Calu3 (cell line): ENCODE measurements at places on chromosomes 3 and 15. TPM values are rescaled to one million over a fixed set of nuclear protein-coding genes. Genes with fewer than 3 reads are reported as not detected.
A peak's percentile ranks its signal among the peaks of the same experiment; 100 is the strongest.

- DNase-seq = no peak
Observed at GRCh38 chr3:195458316-195458717, 15.5 kb upstream of the ACAP2 start.

DNA sequence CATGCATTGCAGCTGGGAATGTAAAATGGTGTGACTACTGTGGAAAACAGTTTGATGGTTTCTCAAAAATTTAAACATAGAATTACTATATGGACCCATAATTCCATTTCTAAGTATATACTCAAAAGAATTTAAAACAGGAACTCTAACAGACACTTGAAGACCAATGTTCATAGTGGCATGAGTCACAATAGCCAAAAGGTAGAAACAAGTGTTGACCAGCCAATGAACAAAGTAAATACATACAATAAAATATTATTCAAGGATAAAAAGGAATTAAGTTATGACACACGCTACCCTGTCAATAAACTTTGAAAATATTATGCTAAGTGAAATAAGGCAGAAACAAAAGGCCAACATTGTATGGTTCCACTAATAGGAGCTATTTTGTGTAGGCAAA, 357.4 kb upstream of the IL12A start:
- no peak for DNase-seq

DNA sequence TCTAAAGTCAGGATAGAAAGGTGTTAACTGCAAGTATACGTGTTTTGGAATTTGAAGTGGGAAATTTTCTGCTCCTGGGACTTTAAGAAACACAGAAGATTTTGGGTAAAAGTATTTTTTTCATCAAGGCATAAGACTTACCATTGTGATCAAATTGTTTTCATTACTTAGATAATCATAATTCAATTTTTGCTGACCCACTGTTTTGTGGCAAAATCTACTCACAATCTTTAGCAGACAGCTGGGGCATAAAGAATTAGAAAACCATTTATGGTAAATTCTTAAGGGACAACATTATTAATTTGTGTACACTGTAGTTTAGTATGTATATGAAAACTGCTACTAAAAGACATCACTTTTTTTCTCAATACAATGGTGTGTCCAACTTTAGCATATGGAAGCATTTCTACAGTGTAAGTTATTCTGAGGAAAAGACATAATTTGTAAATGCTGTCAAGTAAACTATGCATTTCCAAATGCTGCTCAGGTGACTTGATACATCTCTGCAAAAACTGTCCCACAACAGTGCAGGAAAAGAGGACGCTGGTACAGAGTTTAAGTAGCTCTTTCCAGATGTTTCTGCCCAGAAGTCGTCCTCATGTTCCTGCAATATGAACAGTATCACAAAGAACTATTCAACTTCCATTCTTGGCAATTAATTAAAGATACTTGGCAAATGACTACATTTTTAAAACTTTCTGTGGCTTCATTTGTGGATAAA, 52.3 kb downstream of the THSD4 start:
- DNase-seq = no peak

DNA sequence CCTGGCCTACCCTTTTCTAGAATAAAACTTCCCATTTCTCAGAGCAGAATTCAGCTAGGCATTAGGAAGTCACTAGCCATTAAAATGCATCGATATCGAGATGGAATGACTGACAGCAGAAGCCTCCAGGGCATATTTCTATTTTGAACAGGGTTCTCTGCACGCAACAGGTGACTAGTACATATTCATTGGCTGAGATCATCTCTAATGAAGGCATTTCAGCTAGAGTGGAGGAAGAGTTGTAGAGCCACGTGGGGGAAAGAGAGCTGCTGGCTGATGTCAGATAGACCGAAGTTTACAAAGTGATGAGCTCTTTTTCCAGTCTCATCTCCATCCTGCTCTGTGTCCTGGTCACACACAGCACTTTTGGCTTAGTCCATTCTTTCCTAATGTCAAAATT, 7.5 kb downstream of the TMEM40 start:
- no peak for DNase-seq

DNA sequence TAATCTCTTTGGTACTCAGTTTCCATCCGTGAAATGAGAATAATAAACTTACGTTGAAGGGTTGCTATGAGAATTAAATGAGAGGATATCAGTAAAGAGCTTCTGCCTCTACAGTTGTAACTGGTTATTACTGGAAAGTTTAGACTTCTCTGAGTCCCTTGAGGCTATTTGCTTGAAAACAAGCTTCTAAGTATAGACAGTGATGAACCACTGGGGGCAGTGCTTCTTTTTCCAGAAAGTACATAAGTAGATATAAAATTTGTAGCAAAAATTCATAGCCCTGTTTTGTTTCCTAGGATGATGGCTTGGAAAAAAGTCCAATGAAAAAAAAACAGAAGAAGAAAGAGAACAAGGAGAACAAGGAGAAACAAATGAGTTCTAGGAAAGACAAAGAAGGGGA, 87.1 kb downstream of the RGMA start:
- no peak for DNase-seq

GRCh38 chr3:129000742-129001100, 383 bp upstream of the EFCC1 start:
- no peak for DNase-seq

GRCh38 chr3:930866-931265, 162.0 kb upstream of the CNTN6 start:
- DNase-seq = no peak

- no peak for DNase-seq
Observed at GRCh38 chr3:160084998-160085397, 96.4 kb downstream of the IL12A start.

DNA sequence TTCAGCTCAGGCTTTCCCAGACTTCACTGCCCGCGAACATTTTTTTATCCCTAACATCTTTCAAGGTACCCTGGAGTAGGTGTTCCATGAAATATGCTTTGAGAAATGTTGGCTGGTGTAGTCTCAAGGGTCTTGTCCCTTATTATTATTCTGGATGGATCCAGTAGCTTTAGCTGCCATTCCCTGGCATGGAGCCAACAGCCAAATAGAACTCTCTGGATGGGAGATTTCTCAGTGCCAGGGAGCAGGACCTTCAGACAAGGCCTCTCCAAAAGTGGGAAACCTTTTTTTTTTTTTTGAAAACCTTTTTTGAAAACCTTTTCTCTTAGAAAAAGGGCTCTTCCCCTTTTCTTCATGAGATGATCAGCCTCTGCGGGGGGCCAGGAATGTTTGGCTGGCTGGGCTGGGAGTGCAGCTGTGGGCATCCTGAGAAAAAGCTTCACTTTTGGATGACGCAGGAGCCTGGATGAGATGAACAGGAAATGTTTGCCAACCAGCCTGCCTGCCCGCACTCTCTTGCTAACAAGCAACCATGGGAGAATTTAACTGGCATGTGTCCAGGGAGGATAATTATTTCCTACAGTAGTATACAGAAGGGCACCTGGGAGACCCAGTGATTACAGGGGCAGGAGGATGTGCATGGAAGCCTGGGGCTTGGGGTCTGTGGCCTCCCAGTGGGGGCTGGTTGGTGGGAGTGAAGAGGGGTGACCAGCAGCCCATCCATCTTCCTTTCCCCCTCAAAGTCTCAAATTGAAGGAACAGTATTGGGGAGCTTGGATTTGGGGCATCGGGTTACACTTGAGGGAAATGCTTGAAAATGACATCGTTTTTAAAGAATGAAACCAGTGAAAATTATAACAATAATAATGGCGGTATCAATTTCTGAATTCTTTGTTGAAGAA, 109.1 kb upstream of the LRIG1 start:
- peak; percentile 34 for DNase-seq

- no peak for DNase-seq
Observed at GRCh38 chr3:123375014-123375940, 73.6 kb downstream of the ADCY5 start.

GRCh38 chr3:68915973-68916372, 16.4 kb downstream of the TAFA4 start:
- no peak for DNase-seq

- DNase-seq = no peak
Observed at GRCh38 chr3:17500618-17501017, 241.8 kb downstream of the TBC1D5 start.

GRCh38 chr15:35362195-35362829, 183.7 kb downstream of the DPH6 start:
- DNase-seq = no peak

GRCh38 chr3:51539291-51539941, 897 bp downstream of the RAD54L2 start:
- peak; percentile 18 for DNase-seq

GRCh38 chr3:27699067-27699466, 23.1 kb downstream of the EOMES start:
- no peak for DNase-seq

Gene CCK
- not detected in 2 replicates for total RNA-seq
